ENCODE measurements at places on chromosomes 2 and 18.

DNA sequence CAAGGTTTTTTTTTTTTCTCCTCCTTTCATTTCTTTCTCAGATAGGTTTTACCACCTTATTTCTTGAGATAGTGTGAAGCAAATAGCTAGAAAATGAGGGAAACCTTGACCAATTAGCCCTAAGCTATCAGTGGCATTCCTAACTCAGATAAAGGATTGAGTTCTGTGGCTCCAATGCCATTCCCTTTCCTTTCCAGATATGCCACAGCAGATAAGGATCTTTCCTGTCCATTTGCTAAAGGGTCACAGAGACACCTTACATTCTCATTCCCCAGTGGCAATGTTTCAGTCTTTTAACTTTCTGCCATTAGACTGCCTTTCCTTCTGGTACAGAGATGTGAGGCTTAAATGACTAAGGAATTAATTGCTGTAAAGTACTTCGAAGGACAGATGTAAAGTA lies 81.7 kb downstream of the MGAT5 start:
- ATAC-seq: no peak

DNA sequence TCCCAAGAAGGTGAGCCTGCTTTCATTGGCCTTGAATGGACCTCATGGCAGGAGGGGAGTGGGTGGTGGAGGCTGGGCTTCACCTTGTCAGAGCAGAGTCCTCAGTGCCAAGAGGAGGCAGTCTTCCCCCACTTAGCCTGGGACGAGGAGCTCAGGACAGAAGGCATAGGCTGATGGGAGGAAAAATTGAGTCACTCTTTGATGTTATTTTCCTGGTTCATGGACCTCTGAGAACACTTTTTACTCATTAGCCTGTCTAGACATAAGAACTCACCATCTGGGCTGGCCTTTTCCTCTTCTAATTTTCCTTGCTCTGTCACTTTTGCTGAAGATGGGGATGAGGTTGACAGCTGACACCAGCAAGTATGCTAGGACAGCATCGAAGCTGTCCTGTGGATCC lies 225.7 kb upstream of the TNP1 start:
- no peak for ATAC-seq

GRCh38 chr2:219159771-219160185 lies 837 bp downstream of the NHEJ1 start:
- ATAC-seq: no peak

DNA sequence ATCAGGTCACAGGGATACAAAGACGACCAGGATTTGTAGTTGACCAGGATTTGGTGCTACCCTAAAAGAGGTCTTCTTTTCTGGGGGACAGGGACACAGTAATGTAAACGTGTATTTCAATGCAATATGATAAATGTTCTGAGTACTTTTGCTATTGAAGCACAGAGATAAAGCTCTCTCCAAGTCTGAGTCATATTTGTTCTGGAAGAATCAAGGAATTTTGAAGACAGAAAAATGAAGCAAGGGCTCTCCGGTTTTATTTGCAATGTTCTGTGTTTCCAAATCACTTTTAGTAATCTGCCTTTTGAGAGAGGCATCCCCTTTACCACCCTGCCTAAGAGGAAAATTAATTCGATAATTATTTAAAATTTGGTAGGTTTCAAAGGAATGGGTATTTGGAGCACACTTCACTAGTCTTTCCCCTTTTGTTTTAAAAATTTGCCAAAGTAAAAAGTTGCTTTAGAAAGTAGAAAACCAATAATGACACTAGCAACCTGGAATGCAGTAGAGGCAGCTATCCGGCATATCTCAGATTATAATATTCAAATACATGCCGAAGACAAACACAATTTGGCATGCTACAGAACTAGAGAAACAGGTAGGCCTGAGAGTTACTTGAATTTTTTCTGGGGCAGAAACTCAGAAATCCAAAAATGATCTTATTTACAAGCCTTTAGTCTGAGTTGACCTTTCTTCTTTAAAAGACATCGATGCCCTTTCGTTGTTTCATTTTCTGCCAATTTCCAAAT lies 82.7 kb downstream of the MREG start:
- ATAC-seq: no peak

DNA sequence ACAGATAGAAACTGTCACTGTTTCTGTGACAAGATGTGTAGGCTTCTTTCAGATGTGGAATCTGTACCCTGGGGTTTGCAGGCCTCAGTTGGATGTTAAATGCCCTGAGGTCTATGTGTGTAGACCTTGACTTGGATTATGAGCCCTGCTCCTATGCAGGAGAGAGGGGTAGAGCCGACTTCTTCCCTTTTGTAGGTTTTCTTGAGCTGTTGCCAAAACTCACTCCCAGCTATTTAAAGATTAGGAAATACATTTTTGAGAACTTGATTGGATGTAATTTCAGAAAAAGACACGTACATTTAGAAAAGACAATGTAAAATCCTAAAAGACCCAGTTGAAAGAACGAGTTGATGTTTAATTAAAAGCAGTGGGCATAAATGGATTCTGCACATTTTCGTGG lies 374.8 kb downstream of the SLC4A3 start:
- ATAC-seq: no peak

- ATAC-seq: no peak
Observed at GRCh38 chr2:200109421-200109820, 154.0 kb downstream of the MAIP1 start.

DNA sequence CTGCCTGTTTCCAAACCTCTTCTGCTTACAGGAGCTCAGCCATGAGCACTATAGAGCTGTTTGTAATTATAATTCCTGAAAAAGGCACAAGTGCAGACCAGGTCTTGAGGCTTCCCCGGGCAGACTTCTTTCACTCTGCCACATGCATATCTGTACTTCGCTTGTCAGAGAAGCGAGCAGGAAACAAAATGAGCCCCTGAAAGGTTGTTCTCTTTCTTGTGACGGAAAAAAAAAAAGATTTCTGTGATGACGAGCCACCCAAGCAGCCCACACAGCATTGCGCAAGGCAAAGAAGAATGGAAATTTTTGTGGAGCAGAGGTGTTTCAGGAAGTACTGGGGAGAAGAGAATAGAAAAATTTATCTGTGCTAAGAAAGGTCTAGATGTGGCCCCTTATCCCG lies 54.0 kb upstream of the LINC00305 start:
- no peak for ATAC-seq

GRCh38 chr2:178865999-178866398 lies 58.8 kb upstream of the TTN start:
- no peak for ATAC-seq

GRCh38 chr2:35168351-35168750 lies 1187.2 kb upstream of the CRIM1 start:
- no peak for ATAC-seq

GRCh38 chr2:233100192-233100998 lies 40.3 kb downstream of the INPP5D start:
- peak; percentile 85 for ATAC-seq

DNA sequence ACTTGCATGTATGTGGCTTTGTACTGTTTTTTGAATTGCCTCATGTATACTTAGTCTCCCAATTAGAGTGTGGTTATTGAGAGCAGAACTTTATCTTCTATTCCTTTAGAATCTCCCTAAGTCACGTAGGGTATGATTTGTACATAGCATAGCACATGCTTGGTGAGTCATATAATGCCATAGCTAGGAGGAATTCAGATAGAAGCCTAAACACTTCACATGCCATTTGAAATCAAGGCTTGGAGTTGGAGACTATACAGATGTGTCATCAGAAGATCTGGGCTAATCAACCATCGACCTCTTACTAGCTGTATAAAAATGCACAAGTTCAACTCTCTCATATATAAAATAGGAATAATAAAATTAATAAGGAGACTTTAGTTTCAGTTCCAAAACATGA lies 222.6 kb upstream of the ST6GAL2 start:
- no peak for ATAC-seq

DNA sequence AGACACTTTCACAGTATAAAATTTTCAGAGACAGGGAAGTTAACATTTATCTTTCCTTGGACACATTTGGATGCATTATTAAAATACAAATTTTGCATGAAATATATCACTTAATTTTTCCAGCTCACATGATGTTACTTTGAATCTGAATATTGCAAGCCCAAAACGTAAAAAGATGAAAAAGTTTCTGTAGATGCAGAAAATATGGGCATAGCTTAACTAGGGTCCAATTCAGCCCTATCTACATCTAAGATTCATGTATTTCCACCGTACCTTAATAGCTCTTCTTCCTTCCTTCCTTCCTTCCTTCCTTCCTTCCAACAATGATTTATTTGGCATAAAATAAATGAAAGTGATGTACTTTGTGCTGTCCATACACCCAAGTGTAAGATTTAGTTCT lies 1084.6 kb upstream of the TMEFF2 start:
- no peak for ATAC-seq

- ATAC-seq: no peak
Observed at GRCh38 chr2:111057721-111058120, 63.0 kb upstream of the BCL2L11 start.

- no peak for ATAC-seq
Observed at GRCh38 chr2:24792542-24792873, 683 bp downstream of the PTRHD1 start.

GRCh38 chr2:158973116-158973956 lies 4.9 kb downstream of the TANC1 start:
- no peak for ATAC-seq

- ATAC-seq: no peak
Observed at GRCh38 chr2:188256420-188256819, 35.3 kb upstream of the GULP1 start.

DNA sequence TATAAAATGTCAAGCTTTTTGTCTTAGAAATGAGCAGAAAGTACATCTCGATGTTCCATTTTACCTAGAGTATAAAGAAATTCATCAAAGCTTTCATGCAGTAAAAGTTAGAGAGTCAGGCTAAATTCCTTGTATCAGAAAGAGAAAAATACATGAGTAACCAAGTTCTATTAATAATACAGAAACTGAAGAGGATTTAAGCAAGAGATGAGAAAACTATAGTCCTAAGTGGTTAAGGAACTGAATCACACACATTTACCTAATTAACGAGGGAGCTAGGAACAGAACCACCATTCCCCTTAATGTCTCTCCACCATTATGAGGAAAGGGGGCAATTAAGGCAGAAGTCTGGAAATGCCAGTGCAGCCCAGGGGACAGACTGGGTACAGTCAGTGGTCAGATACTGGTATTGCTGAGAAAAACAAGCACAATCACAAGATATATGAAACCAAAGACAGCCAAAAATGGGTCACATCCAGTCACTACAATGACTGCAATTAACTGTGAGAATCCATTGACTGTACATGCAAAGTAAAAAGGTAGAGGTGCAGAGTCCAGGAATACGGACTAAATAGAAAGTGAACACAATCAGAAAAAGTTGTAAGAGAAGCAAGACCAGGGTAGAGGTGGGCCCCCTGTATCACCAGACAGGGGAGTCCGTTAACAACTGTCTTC lies 23.9 kb downstream of the MAP4K3 start:
- peak; percentile 63 for ATAC-seq

GRCh38 chr2:70084973-70085710 lies 2.1 kb upstream of the PCBP1 start:
- ATAC-seq: peak; percentile 39

DNA sequence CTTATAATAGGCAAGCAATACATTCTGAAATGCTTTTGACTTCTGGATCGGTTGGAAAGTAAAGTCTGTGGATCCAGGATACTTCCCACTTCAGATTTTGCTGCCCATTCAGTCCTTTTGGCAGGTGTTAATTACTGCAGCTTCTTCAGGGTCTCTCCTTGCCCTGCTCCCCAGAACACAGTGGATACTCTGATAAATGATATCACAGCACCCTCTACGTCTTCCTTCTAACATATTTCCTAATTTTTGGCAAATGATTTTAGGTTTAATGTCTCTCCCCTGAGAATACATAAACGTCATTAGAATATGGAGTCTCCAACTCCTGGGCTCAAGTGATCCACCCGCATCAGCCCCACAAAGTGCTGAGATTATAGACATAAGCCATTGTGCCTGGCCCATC lies 249.8 kb downstream of the NYAP2 start:
- no peak for ATAC-seq

- peak; percentile 75 for ATAC-seq
Observed at GRCh38 chr2:197869501-197870111, 65.2 kb downstream of the PLCL1 start.

DNA sequence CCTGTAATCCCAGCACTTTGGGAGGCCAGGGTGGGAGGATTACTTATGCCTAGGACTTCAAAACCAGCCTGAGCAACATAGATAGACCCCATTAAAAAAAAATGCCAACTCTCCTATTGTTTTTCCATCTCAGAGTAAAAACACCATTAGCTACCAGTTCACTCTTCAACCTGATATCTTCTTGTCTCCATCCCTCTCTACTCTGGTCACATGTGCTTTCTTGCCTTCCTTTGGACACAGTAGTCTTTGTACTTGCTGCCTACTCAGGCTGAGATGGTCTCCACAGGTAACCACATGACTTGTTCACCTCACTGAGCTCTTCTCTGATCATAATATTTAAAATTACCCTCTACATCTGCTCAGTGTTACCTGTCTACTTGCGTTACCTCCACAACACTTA lies 5.0 kb downstream of the MALT1 start:
- no peak for ATAC-seq

- ATAC-seq: no peak
Observed at GRCh38 chr2:33213244-33213643, 263.2 kb upstream of the RASGRP3 start.

DNA sequence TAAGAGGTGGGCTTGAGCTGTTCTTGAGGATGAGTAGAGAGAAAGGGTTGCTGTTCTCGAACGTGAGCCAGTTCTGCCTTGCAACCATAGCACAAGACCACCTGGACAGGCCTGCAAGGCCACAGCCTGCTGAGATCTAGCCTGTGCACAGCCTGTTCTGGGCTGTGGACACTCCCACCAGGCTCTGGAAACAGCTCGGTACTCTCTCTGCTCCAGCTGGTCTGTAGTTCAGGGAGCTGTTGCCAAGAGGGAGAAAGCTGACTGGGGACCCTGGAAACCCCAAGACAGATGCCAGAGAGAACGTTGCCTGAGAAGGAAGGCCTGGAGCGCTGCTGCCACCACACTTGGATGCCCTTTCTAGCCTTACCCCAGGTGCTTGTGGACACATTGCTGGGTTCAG lies 69.8 kb downstream of the CTIF start:
- ATAC-seq: no peak

- ATAC-seq: no peak
Observed at GRCh38 chr2:45220227-45220626, 211.0 kb upstream of the SIX2 start.

DNA sequence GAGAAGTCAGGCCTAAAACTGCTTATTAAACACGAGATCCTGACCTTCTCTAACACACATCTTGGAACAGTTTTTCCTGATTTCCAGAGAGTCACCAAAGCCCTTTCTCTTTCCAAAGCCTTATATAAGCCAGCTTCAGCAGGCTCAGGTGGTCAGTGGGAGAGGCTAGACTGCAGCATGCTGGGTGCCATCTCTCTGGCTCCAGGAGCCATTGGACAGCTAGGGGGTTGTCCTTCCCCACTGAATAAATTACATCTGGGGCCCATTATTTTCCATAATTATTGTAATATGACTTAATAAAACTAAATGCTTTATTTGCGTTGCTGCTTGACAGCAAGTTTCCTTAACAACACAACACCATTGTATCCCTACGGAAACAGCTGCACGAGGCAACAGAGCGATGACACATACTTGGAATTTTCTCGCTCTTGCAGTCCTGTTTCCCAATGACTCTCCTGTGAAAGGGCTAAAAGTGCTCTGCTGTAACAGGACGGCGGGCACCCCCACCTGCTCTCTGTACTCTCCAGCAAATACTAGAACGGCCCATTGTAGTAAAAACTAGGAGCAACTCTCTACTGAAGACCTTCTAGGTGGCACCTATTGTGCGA lies 160.6 kb downstream of the RNF144A start:
- ATAC-seq: no peak

- ATAC-seq: no peak
Observed at GRCh38 chr2:13114391-13114790, 397.7 kb downstream of the TRIB2 start.

GRCh38 chr2:240635121-240635997 lies 10.1 kb downstream of the GPR35 start:
- no peak for ATAC-seq

Measured in activated CD4-positive, CD25-positive, alpha-beta regulatory T cell treated with anti-CD3 and anti-CD28 coated beads, Interleukin-2, amount 50 U/mL, for 24 hours (primary cell).